Femur (tissue), 1 donor: ENCODE measurements at places on chromosomes 6 and 20.

- DNase-seq = no peak
Measured at GRCh38 chr6:169968541-169969270, 217.3 kb downstream of the ERMARD start.

DNA sequence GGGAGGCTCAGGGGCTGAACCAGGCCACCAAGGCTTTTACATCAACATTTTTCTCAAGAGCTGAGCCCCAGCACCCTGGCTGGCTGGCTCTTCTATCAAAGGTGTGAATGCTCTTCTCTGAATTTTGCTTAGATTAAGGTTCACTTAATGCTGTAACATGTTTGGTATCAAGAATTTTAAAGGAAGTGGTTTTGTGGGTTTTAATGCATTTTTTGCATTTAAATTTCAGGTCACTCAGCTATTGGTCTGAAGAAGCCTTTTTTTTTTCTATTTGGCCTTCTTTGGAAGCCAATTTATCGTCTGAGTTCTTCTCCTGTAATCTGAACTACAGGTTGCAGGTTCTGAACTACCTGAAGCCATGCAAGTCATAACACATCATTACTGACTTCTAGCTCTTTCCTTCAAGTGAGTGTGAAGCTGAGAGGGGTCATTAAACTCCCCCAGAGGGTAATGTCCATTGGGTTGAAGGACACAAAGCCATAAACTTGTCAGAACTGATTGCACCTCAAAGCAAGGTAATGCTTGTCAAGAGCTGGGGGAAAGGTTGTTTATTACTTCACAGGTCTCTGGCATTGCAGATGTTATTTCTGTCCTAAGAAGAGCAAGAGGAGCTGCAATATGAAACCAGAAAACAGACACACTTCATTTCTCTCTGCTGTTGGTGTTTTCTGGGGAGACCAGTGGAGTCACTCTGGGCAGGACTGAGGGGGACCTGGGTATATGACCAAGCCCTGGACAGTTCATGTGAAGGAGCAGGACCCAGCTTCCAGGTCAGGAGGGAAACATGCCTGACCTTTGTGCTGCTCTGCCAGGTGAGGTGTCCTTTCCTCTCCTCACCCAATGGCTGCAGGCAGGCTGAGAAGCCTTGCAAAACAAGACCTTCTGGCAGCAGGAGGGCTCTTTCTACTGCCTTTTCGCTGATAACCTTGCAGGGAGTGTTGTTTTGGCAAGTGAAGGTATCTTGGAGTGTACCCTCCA, 26.1 kb upstream of the NEDD9 start:
- DNase-seq = no peak

DNA sequence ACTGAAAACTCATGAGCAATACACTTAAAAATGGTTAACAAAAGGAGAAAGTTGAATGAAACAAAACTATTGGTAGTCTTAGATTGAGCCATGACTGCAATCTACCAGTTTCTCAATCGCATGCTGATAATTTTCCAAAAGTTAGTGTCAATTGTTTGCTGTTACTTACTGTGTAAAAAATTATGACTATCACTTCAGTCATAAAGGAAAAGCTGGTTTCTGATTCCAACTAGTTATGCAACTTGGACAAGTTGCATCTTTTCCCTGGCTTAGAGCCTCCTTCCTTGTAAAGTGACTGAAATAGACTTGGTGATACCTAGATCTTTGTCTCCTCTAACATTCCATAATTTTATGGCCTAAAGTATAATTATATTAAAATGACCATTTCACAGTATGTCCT, 88.3 kb upstream of the PAK5 start:
- no peak for DNase-seq

GRCh38 chr20:10728873-10729670, 55.3 kb upstream of the JAG1 start:
- DNase-seq = no peak

- no peak for DNase-seq
Measured at GRCh38 chr6:80022803-80023202, 18.4 kb downstream of the TTK start.

- DNase-seq = no peak
Measured at GRCh38 chr6:53630533-53631226, 34.9 kb downstream of the KLHL31 start.

GRCh38 chr20:16611817-16612216, 38.6 kb upstream of the KIF16B start:
- DNase-seq = no peak

DNA sequence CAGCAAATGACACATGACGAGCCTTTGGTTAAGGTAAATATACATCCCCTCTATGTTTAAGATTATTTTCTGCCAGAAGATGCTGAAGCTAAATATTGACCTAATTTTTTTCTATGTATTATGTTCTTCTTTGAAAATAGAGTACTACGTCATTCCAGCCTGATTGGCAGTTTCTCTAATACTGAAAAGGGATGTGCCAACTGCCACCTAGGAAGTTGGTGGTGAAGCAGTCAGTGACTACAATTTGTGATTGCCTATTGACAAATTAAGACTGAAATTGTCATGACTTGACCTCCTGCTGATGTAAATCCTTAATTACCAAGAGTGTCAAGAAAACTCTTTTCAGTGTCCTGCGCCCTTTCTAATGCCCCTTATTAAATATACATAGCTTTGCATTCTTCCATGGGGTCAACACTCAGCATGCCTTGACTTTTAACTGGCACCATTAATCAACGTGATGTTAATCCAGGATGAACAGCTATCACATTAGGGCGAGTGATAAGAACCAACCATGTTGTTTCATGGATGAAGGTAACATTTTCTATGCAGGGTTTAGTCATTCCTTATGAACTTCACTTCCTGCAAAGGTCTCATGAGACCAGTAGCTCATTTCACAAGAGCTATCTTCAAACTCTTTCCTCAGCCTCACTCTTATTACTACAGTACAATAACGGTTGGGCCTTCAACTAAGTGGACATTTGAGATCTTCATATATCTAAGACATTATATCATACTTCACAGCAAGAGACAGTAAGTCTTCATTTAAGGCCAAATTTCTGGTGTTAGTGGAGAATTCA, 22.5 kb upstream of the SGK1 start:
- no peak for DNase-seq

- DNase-seq = no peak
Measured at GRCh38 chr20:39745380-39745779, 783.2 kb downstream of the DHX35 start.

GRCh38 chr20:33211817-33212424, 5.2 kb upstream of the BPIFA3 start:
- peak; percentile 24 for DNase-seq

- DNase-seq = no peak
Measured at GRCh38 chr20:16554766-16555543, 18.3 kb downstream of the KIF16B start.

GRCh38 chr6:4913705-4914419, 90.0 kb downstream of the RPP40 start:
- DNase-seq = no peak

GRCh38 chr6:827431-827830, 134.5 kb upstream of the EXOC2 start:
- no peak for DNase-seq
